Stimulated activated CD8-positive, alpha-beta memory T cell treated with anti-CD3 and anti-CD28 coated beads, Interleukin-4, amount 100 ng/mL, for 1 hour (primary cell): ENCODE measurements at places on chromosomes 12 and 14.

- no peak for DNase-seq
Measured at GRCh38 chr12:47247418-47247817, 167.7 kb upstream of the AMIGO2 start.

GRCh38 chr14:77212943-77213678 is 31.5 kb downstream of the TMEM63C start:
- no peak for DNase-seq

- DNase-seq = no peak
Measured at GRCh38 chr12:53191096-53191884, 10.6 kb upstream of the CSAD start.

GRCh38 chr12:80178846-80179245 is 79.5 kb downstream of the OTOGL start:
- DNase-seq = no peak

DNA sequence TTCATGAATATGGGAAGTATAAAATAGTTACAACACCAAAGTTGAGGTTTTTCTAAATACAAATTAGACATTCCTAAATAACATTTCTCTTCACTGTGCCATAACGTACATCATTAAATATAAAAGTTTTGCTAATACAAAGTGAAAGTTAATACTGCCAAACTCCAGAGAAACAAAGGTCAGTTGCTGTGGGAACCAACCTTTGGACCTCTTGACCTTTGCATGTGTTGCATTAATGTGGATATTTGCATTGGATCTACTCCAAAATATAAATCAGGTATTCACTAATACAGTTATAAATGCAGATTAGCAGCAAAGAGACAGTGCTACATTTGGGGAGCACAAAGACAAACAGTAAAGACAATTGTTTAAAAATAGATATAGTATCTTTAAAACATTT is 366.0 kb upstream of the USP15 start:
- no peak for DNase-seq

DNA sequence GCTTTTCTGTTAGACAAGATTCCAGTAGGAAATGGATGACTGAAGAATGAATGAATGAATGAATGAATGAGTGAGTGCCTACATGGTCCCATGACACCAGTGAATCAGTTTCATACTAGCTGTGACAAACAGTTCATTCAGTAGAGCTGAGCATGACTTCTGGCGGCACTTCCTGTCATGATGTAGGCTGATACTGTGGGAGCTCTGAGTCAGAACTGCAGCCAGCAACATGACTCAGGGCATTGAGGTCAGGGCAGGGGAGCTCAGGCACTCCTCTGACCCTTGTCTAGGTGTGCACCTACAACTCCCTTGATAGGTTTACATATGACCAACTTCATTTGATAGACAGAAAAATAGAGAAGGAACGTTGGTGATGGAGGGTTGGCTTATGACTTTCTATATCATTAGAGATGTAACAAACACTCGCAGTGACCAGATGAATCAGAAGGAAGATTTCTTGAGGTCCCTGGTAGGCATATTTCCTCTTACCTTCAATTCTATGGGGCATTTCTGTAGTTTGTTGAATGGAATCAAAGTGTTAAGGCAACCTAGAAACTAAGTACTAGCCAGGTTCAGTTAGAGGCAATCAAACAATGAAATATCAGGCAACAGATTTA is 139.3 kb upstream of the ARHGAP5 start:
- DNase-seq = peak; percentile 34

DNA sequence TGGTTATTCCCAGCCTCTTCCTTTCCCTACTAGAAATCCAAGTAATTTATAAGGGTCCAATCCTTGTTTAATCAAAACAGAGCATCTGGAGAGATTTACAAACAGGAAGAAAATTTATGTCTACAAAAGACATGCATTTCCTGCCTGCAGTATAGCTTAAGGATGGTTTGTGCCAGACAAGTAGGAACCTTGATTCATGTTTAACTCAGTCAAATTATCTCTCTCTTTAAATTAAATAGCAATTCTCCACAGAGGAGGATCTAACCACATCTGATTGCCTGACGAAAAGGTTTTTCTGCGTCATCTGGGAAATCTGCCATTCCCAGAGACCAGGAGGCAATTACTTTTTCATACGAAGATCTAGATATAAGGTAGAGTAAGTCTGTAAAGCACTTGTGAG is 105.2 kb downstream of the ZFC3H1 start:
- DNase-seq = no peak

GRCh38 chr14:102323102-102323501 is 3.6 kb downstream of the ZNF839 start:
- no peak for DNase-seq

GRCh38 chr12:54172168-54172567 is 16.6 kb downstream of the SMUG1 start:
- no peak for DNase-seq

- DNase-seq = no peak
Measured at GRCh38 chr12:51383269-51383905, 7.8 kb downstream of the GALNT6 start.

DNA sequence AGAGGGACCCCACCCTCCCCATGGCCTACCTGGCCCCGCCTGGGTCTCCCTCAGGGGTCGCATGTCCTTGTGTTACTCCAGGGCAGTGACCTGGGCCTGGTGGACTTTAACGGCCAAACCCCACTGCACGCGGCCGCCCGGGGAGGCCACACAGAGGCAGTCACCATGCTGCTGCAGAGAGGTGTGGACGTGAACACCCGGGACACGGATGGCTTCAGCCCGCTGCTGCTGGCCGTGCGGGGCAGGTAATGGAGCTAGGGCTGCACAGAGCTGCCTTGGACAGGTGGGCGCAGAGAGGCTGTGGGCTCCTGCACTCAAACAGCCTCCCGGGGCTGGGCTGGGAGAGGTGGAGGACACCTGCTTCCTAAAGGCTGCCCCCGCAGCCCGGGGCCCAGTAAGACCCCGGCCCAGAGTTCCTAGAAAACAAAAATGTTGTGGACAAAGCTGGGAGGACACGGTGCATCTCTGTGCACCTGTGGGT is 21.6 kb downstream of the ASPG start:
- no peak for DNase-seq

- DNase-seq = no peak
Measured at GRCh38 chr12:107359382-107359781, 266.0 kb upstream of the CRY1 start.

GRCh38 chr14:96852823-96853422 is 55.7 kb downstream of the VRK1 start:
- DNase-seq = no peak

DNA sequence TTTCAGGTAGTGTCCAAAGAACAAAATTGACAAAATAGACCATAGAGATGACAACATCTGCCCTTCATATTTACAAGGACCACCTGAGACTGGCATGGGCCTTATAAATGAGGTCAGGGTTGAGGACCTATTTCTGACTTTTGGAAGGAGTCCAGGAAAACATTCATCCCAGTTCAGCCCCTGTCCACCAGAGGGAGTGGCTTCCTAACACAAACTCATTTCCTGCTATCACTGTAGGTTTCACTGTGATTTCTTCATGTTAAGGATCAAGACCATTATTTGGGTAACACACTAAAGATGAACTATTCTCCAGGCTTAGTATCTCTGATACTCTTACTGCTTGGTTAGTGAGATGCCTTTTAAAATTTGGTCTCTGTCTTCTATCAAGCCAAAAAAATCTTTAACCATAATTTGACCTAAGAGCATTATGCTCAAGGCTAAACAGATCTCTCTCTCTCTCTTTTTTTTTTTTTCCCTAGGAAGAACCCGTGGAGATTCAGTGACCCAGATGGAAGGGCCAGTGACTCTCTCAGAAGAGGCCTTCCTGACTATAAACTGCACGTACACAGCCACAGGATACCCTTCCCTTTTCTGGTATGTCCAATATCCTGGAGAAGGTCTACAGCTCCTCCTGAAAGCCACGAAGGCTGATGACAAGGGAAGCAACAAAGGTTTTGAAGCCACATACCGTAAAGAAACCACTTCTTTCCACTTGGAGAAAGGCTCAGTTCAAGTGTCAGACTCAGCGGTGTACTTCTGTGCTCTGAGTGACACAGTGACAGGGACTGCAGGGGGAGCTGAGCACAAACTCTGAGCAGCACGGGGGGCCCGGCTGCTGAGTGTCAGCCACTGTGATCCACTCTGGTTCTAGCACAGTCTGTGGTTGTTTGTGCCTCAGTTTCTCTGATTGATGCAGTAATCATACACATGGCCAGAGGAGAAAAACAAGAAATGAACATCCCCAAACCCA is 267.6 kb upstream of the OR4E1 start:
- DNase-seq = no peak

DNA sequence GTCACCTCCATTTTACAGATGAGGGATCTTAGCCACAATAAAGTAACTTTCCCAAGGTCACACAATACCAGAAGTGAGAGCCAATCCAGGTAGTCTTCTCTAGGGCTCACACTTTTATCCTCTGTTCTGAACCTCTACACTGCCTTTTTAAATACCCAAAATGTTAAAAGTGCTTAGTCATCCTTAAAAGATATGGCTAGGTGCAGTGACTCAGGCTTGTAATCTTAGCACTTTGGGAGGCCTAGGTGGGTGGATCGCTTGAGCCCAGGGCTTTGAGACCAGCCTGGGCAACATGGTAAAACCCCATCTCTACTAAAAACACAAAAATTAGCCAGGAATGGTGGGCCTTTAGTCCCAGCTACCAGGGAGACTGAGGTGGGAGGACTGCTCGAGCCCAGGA is 104.1 kb upstream of the PPP4R3A start:
- DNase-seq = no peak

GRCh38 chr12:39476894-39477293 is 34.0 kb upstream of the KIF21A start:
- DNase-seq = no peak

- DNase-seq = no peak
Measured at GRCh38 chr12:49253033-49253623, 11.8 kb upstream of the TUBA1C start.

- no peak for DNase-seq
Measured at GRCh38 chr14:74506411-74506851, 12.9 kb downstream of the ISCA2 start.

GRCh38 chr12:93571365-93571924 is 1.0 kb upstream of the SOCS2 start:
- DNase-seq = no peak

- no peak for DNase-seq
Measured at GRCh38 chr12:28611115-28611435, 420.8 kb downstream of the CCDC91 start.

- DNase-seq = no peak
Measured at GRCh38 chr12:75103822-75104221, 105.8 kb downstream of the KCNC2 start.

DNA sequence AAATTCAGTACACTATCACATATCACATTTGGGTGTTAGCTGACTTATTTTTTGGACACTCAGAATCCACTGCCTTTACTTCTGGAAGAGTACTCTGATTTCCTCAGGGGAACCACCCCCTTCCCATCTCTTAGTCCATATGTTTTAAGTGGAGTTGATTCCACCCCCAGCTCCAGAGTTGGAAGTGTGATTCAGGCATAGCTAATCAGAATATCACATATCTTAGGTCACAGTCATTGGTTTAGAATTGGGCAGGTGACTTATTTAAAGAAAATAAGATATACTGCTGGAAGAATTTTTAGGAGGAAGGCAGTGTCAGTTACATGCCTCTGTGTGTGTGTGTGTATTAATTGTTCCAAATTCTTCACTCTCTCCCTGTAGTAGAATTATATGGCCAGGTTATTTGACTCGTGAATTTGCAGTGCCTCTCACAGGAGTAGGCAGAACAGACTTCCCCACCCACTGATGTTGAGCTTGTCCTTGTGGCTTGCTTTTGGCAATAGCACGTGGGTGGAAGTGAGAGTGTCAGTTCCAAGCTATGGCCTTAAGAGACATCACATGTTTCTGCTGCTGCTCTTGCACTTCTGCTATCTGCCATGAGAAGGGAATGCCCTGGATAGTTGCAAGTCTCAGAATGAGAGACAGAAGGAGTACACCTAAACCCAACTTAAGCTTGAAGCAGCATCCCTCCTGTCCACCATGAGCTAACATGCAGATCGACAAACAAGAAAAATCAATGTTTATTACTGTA is 6.4 kb upstream of the GAS2L3 start:
- no peak for DNase-seq

GRCh38 chr12:28578361-28578760 is 388.1 kb downstream of the CCDC91 start:
- DNase-seq = no peak

- DNase-seq = no peak
Measured at GRCh38 chr14:95901054-95901453, 24.4 kb downstream of the TUNAR start.

- no peak for DNase-seq
Measured at GRCh38 chr12:117142094-117142493, 42.9 kb upstream of the TESC start.

DNA sequence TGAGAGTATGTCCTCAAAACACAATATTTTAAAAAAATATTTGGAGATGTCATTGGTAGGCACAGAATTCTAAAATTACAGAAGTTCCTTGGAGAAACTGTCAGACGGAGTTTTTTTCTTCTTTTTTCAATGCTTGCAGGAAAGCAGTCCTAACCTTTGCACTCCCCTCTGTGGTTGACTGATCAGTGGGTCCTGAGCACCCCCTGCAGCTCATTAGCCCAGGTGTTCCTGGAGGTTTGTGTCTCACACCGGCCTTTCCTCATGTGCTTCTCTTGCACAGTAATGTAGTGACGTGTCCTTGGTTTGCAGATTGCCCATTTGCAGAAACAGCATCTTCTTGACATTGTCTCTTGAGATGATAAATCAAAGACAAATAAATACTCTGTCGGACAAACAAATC is 513.0 kb downstream of the TMEM121 start:
- no peak for DNase-seq

GRCh38 chr12:41459906-41460214 is 271.7 kb downstream of the PDZRN4 start:
- no peak for DNase-seq
